ENCODE measurements at places on chromosomes 7 and 10.

DNA sequence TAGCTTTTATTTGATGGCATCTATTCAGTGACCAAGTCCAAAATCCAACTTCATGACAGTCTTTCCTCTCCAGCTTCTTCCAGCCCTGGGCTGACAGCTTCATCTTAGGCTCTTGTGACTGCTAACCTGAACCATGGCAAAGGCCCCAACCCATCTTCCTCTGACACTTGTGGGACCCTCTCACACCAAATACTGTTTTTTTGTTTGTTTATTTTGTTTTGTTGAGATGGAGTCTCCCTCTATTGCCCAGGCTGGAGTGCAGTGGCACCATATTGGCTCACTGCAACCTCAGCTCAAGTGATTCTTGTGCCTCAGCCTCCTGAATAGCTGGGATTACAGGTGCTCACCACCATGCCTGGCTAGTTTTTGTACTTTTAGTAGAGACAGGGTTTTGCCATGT lies 265.2 kb downstream of the GATA3 start:
- DNase-seq = no peak

DNA sequence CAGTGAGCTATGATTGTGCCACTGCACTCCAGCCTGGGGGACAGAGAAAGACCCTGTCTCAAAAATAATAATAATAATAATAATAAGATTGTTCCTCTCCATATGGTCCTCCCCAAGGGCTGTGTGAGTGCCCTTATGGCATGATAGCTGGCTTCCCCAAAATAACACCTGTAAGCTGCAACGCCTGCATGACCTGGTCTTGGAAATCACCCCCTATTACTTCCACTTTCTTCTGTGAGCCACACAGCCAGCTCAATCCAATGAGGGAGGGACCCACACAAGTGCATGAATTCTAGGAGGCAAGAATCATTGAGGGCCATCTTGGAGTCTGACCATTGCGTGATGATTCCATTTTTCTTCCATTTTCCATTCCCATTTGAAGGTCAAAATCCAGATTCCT lies 82.7 kb upstream of the CALN1 start:
- no peak for DNase-seq

DNA sequence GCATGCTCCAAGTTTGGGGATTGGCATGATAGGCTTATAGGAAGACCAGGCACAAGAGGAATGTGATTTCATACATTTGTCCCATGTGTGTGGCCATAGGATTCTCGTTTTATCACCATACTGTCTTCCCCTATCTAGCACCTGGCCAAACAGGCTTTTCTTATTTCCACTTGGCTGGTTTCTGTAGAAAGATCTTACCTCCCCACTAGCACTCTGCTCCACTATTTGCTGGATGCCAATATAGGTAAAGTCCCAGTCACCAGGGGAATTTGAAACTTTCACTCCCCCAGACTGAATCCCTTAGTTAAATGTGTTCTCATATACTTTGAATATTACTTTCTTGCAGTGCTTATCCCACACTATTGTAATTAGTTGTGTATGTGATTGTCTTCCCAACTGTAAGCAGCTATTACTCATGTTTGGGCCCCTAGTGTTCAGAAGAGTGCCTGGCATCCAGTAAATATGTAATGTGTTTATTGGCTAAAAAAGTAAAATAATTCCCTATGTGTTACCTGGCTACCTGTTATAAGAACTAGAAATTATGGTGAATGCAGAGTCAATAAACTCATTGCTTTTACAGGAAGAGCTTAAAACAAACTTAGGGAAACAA lies 109.0 kb downstream of the LRMDA start:
- no peak for DNase-seq

- DNase-seq = no peak
Measured at GRCh38 chr7:31028417-31028992, 23.6 kb upstream of the ADCYAP1R1 start.

DNA sequence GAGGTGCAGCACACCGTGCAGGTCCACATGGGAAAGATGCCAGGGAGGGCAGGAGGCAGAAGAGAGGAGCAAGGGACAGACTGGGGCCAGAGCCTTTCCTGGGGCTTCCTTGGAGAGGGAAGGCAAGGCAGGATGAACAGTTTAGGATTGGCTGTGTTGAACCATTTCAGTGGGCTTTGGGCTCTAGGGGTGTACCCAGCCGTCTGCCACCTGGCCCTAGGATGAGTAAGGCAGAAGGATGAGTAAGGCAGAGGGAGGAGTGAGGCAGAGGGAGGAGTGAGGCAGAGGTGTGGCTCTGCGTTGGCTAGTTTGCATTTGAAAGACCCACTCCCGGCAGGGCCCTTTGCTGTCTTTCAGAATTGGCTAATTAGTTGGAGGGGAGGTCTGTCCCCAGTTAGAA lies 31.5 kb upstream of the PRF1 start:
- DNase-seq = no peak

DNA sequence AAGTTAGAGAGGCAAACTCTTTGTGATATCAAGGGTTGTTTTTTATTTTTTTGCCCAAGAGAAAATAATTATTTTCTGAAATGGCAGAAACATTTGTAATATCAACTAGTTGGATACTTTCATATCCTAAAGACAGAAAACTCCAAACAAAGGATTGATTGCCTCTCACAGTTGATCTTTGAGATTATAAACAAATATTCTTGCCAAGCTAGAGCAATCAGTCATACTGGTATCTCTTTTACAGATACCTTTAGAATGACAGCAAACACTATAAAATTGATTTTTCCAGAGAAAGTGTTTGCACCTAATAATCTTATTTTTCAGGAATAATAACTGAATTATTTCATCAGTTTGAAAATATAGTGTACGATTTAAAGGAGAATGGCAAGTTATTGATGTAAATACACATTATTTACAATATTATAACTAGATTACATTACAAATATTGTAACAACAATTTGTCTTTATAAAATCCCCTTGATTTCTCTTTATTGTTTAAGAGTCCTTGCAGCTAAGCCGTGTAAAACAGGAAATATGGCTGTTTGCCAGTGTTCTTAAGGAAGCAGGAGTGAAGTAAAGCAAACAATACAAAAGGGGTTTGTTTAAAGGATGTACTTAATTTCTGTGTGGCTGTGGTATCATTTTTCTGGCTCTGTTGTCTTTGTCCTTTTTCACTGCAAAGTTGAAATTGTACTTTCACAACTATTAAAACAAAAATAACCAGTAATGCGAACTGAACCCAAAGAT lies 58.4 kb downstream of the MAPK8 start:
- DNase-seq = peak; percentile 52

DNA sequence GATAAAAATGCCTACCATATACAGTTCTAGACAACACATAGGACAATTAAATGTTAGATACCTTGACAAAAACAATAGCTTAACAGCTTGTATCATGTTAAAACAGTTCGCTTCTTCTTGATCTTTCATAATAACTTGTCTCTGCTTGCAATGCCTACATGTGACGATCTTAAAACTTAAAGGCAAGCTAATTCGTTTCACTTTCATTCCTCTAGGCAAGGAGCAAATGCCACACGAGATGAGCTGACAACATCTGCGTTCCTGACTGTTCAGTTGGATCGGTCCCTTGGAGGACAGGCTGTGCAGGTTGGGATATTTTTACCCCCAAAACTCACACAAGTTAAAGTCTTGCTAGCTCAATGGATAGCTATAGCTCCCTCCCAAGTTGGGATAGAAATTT lies 51.6 kb upstream of the ARL4A start:
- DNase-seq = peak; percentile 73

GRCh38 chr7:7652798-7653540 lies 12.4 kb downstream of the UMAD1 start:
- no peak for DNase-seq

- DNase-seq = no peak
Measured at GRCh38 chr7:936386-937054, 18.0 kb downstream of the ADAP1 start.

GRCh38 chr10:29841724-29842649 lies 207.2 kb upstream of the SVIL start:
- peak; percentile 90 for DNase-seq

GRCh38 chr7:22856416-22856815 lies 33.8 kb upstream of the TOMM7 start:
- no peak for DNase-seq

DNA sequence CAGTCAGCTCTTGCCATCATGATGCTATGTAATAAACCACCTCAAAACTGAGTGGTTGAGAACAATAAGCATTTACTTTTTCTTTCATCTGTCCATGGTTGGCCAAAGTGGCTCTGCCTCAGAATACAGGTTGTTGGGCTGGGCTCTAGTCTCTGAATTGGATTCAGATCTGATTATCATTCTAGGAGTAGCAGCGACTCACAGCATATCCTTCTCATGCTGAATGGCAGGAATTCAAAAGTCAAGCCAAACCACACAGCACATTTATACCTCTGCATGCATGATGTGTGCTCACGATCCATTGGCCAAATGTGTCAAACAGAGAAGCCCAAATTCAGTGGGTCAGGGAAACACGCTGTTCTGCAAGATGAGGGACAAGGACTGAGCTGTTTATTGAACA lies 13.6 kb upstream of the GALNT11 start:
- peak; percentile 30 for DNase-seq

GRCh38 chr10:125812128-125812750 lies 10.8 kb downstream of the UROS start:
- DNase-seq = no peak
